ENCODE measurements at places on chromosomes 2 and 18.

DNA sequence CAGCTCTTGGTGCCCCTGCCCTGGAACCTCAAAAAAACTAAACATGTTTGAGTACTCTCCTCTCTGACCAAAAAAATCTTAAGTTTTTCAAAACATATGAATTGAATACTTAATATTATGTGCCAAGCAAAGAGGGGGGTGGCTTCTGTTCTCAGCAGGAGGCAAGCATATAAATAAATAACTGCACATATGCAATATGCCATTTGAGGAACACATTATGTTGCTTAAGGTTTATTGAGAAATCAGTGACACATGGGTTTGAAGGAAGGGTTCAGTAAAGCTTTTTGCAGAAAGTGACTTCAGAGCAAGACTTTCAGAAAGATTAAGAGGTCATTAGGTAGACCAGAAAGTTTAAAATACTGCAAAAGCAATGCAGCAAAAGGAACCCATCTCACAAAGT is 429.2 kb downstream of the TDRD15 start:
- no peak for DNase-seq

- DNase-seq, result no peak
Measured at GRCh38 chr2:173386021-173386737, 31.5 kb downstream of the CDCA7 start.

DNA sequence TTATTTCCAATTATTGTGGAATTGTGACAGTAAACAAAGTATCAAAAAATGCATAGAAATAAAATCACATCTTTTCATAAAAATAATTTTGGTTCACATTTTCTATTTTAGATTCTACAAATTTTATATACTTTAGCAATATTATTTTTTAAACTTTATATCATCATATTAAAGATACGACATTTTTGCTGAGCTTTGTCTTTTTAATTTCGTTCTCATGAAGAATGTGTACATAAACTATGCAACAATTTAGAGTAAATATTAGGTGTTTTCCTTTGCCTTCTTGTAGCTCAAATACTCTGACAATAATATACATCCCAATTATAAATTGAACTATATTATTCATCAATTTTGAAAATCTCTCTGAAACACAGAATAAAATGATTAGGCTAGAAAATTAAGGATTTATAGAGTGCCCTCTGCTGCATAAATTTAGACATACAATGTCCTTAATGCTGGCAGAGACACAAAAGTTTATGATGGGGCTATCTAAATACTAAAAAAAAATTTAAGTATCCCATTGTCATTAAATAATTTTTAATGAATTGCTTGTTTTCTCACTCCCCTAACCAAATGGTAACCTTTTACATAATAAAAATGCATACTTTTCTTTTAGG is 45.7 kb downstream of the CCDC102B start:
- DNase-seq, result no peak

DNA sequence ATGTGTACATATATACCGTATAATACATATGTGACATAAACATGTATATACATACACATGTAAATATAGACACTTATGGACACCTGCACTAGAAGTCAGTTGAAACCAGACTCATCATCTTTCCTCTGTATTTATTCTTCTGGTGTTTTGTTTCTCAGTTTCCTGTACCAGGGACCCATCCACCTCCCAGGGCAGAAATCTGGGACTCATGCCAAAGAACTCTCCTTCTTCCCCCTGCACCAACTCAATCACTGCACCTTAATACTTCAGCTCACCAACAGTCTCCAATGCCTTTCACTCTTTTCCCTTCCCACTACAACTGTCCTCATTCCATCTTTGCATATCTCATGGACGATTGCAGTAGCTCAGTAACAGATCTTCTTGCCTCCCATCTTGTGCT is 428.0 kb downstream of the FBXO15 start:
- DNase-seq, result no peak

- no peak for DNase-seq
Measured at GRCh38 chr2:78416625-78417300, 608.7 kb upstream of the REG3G start.

- DNase-seq, result no peak
Measured at GRCh38 chr18:74360852-74361655, 45.4 kb downstream of the C18orf63 start.

- DNase-seq, result no peak
Measured at GRCh38 chr18:75111760-75112159, 97.2 kb downstream of the PTGR3 start.

DNA sequence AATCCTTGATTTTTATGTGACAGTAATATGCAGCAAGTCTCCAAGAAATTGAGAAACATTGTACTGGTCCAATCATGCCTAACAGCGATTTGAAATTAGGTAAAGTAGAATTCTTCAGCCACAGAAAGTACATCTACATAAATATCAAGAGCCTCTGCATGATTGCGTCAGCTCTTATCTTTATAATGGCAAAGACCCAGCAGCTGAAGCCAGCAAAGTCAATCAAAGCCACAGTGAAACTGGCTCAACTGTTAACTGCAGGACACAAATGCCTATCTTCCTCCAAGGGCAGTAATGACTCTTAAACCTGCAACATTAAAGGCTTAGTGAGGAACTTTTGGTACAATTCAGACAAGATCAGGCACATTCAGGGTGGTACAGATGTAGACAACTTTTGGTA is 102.5 kb downstream of the BARD1 start:
- DNase-seq, result no peak

DNA sequence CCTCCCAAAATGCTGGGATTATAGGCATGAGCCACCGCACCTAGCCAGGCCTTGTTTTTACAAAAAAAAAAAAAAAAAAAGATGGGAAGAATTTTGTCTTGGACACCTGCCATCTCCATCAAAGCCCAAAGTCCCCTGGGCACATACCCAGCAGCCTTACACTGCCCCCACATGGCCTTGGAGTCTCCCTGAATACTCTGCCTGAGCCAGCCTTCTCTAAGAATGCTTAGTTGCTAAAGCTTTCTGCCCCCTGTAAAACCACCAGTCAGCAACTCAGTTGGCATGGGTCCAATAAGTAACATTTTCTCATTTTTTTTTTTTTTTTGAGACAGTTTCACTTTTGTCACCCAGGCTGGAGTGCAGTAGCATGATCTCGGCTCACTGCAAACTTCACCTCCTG is 40.6 kb downstream of the SPC25 start:
- DNase-seq, result no peak

GRCh38 chr2:46650556-46651001 is 171.2 kb downstream of the TMEM247 start:
- DNase-seq, result peak; percentile 62

DNA sequence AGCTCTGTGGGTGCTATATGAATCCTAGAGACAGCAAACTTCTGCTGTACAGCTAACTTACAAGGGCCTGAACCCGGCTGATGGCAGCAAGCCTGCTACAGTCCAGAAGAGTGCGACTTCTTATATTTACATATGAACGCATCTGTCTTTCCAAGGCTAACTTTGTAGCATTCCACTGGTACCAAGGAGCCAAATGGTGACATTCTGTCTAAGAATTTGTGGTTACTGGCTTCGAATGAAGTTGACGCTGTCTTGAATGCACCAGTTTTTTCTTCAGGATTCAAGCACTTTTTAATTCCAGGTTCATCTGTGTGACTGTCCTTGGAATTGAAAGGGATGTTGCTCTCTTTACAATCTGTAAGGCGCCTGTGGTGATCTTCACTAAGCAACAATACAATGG is 42.4 kb downstream of the THUMPD2 start:
- DNase-seq, result no peak

DNA sequence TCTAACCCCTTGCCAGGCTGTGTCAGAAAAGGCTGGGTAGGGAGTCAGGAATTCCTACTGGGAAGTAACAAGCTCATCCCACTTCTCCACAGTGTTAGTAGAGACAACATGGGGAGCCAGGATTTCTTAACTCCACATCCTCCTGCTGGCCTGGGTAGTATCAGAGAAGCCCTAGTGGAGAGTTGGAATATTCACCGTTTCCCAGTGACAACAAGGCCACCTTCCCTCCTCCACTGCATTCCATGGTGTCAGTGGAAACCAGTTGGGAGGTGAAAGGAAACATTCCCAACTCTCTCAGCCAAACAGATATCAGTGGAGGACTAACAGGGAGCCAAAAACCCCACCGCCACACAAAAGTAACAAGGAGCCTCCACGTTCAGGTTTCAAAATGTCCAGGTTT is 41.2 kb downstream of the SRD5A2 start:
- no peak for DNase-seq

GRCh38 chr2:39902103-39902502 is 123.0 kb upstream of the THUMPD2 start:
- DNase-seq, result no peak

GRCh38 chr2:73268830-73269685 is 15.2 kb downstream of the FBXO41 start:
- DNase-seq, result no peak

DNA sequence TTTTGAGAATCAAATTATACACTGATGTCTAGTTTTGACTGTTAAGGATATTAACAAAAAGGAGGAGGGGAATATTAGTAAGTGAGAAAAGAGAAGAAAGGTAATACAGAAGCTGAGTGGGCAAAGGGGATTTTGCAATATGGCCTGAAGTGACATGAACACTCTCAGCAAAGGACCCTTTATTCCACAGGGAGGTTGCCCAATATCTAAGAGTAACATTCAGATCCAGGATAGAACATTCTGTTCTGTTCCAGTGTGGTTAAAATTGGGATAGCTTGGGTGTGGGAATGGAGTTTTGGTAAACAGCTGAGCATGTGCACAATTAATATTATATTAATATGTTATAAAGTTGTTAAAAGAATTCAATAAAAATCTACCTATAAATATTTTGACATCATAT is 120.1 kb downstream of the ZNF385B start:
- DNase-seq, result peak; percentile 43

- DNase-seq, result no peak
Measured at GRCh38 chr18:60421356-60422118, 49.0 kb upstream of the MC4R start.

GRCh38 chr2:230575642-230576324 is 136.9 kb upstream of the CAB39 start:
- no peak for DNase-seq

Data from gastrocnemius medialis (tissue), 4 donors.